ENCODE measurements at places on chromosomes 1 and 21.

DNA sequence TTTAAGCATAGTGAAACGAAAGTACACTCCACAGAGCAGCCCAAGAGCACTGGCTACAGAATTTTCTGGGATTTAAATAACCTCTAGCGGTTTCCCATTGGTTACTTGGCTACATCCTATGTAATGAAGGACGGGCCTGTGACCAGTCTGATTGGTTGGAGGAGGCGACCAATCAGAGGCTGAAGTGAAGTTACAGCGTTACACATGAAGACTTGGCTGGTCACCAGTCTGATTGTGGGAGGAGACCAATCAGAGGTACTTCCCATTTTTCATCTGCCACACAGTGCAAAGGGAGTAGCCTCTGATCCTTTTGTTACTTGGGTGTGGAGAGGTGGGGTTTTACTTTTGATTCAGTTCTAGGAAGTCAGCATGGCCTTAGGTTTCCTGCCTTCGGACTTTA lies 142.7 kb upstream of the SERTAD4 start:
- no peak for DNase-seq

GRCh38 chr21:35489389-35489980 lies 440.4 kb upstream of the RUNX1 start:
- DNase-seq = no peak

GRCh38 chr1:90605070-90605469 lies 112.0 kb downstream of the BARHL2 start:
- no peak for DNase-seq

GRCh38 chr1:210850556-210850955 lies 283.4 kb downstream of the KCNH1 start:
- DNase-seq = no peak

DNA sequence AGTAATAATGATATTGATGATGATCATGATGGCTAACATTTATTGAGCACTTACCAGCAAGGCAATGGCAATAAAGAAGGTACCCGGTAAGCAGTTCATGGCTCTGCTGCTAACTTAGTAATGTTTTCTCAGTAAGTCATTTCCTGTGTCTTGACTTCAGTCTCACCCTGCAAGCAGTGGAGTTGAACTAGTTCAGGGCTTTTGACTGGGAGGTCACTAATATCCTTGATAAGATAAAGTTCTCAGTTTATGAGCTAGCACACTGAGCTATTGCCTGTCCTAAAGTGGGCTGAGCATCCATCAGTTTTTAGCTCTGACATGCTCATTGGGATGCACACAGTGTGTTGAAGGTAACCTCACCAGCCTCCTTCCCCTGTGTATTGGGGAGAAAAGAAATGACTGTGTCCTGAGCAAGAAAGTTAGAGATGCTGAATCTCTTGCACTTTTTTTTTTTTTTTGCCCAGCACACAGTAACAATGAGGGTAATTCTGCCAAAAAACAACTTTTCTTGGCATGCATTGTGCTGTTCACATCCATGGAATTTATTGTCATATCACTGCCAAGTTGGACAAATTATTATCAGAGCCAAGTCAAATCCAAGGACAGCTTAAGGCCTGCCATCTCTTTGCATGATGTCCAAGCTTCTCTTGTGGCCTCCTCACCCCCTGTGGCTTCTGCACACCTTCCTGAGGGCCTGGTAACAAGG lies 55.5 kb upstream of the GADD45A start:
- no peak for DNase-seq

DNA sequence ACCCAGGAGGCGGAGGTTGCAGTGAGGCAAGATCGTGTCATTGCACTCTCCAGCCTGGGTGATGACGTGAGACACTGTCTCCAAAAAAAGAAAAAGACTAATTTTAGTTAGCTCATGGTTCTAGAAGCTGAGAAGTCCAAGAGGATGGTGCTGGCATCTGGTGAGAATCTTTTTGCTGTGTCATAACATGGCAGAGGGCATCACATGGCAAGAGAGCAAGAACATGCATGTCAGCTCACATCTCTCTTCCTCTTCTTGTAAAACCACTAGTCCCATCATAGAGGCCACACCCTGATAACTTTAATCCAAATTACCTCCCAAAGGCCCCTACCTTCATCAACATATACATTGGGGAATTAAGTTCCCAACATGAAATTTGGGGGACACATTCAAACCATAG lies 13.8 kb upstream of the CNN3 start:
- DNase-seq = no peak

- DNase-seq = no peak
Measured at GRCh38 chr1:41850029-41850428, 68.7 kb downstream of the HIVEP3 start.

GRCh38 chr1:168673974-168674683 lies 54.9 kb downstream of the DPT start:
- DNase-seq = no peak
